ENCODE measurements at places on chromosomes 4 and X.

GRCh38 chrX:152988536-152989291, 5.2 kb downstream of the PNMA5 start:
- DNase-seq = no peak

GRCh38 chr4:83563998-83564397, 28.1 kb downstream of the GPAT3 start:
- no peak for DNase-seq

GRCh38 chrX:45351478-45351877, 150.8 kb upstream of the DIPK2B start:
- DNase-seq = peak; percentile 62

DNA sequence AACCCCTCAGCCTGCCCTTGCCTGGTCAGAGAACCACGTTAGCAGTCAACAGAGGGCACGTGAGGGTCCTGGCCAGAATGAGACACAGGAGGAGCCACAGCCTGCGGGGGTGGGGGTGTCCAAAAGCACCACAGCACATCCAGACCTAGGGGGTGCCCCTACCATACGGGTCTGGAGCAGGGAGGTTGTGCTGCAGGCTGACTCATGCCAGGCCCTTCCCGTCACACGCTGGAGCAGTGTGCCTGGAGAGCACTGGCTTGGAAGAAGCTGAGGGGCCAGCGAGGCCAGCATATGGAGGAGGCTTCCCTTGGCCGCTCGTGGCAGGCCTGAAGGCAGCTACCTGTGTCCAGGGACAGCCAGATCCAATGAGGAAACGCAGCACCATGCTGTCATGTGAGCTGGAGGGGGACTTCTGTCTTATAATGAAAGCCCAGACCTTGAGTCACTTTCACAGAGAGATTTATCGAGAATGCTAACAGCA, 1.5 kb upstream of the IRAK1 start:
- DNase-seq = no peak

GRCh38 chr4:3122081-3122563, 47.6 kb downstream of the HTT start:
- DNase-seq = no peak

- DNase-seq = no peak
Measured at GRCh38 chrX:100363896-100364295, 46.2 kb downstream of the PCDH19 start.
